ENCODE measurements at places on chromosomes 1 and 21.

DNA sequence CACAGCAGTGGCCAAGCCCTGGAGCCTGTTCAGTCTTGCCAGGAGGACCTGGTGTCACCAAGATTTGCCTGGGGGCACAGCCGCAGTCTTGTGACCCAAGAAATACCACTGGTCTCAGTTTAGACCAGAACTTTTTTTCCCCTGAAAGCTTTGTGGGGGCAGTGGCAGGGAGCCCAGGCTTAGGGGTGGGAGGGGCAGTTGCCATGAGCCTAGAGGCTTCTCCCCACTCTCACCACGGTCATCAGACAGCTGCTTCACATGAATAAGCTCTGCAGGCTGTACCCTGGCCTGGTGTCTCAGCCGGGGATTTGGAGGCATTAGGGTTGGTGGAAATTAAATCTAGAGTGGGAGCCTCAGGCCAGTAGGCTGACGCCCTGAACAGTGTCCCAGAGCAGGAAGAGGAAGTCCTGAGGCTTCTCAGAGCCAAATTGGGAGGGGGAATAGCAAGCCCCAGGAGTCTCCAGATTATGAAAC lies 73.7 kb downstream of the SLC16A1 start:
- DNase-seq: peak; percentile 13

- no peak for DNase-seq
Observed at GRCh38 chr1:118204105-118204504, 19.1 kb upstream of the SPAG17 start.

DNA sequence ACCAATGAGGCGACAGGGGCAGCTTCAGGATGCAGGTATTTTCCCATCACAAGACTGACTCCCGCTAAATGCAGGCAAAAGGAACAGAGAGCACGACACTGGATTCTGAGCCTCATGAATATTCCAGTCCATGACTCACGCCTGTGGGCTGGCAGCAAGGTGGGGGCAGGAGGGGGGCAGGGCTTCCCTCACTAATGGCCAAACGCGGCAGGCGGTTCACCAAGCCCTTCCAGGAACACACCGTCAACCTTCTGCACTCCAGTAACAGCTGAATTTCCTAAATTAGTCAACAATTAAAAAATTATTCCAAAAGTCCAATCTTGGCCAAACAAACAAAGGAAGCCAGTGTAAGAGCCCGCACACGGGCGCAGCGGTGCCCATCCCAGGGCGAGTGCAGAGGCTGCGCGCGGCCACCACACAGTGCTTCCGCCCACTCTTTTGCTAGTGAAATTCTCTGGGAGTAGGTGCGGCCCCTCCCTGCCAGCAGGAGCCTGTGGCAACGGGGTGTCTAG lies 12.5 kb upstream of the GPR153 start:
- peak; percentile 48 for DNase-seq

DNA sequence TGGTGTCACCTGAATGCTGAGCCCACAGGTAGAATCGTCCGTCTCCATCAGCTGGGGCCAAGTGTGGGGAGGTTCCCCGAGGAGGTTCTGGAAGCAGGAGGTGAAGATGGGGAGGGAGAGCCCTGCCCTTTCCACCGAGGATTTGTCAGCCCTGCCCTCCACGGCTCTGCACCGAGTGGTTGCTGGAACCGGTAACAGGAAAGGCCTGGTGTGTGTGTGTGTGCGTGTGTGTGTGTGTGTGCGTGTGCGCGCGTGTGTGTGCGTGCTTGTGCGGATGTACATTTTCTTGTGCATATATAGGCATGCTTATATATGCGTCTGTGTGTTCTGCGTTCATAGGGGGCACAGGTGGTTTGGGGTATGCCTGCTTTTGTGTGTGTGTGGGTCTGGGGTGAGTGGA lies 3.5 kb downstream of the NBL1 start:
- no peak for DNase-seq

DNA sequence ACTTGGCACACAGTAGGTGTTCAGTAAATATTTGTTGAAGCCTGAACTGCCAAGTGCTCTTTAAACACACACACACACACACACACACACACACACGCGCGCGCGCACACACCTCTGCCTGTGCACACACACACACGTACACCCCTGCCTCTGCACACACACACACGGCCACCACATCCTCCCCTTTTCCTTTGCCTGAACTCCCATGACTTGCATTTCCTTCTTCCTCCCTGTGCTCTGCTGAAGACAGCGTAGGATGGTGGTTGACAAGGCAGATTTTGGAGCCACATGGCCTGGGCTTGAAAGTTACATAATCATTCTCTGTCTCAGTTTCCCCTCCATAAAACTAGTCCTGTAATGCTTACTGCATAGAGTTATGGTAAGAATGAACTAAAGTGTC lies 712.3 kb downstream of the PTPRU start:
- no peak for DNase-seq

DNA sequence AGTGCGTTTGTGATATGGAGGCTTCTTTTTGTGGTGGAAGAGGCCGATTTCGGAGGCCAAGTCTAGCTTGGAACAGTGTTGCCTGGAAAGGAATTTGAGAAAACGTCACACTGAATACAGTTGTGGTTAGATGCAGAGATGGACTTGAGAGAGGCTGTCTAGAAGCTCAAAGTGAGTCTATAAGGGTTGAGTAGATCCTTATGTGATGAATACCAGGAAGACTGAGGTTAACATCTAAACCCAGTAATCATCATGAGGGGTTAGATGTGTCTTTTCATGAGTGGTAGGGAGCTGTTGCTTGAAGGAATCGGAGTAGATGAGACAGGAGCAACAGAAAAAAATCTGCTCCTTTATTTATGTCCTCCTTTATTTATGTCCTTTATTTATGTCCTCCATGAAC lies 114.6 kb upstream of the IVNS1ABP start:
- DNase-seq: no peak

DNA sequence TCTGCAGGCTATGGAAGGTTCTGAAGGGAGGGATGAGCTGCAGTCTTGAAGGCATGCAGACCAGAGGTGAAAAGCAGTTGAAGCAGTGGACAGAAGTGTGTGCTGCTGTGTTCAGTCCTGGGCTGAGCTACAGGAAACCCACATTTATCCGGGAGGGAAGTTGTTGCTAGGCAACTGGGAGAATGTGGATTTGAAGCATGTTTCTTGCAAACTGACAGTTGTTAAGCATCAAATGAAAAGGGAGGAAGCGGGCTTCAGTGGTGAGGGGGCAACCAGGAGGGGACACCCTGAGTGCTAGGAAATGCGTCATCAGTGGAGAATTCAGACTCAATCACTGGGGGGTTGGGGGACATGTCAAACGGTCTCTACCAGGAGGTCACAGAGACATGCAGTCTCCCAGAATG lies 28.7 kb downstream of the ABCA4 start:
- no peak for DNase-seq

All from pons (tissue), 1 donor.